ENCODE measurements at places on chromosomes 4 and X.

DNA sequence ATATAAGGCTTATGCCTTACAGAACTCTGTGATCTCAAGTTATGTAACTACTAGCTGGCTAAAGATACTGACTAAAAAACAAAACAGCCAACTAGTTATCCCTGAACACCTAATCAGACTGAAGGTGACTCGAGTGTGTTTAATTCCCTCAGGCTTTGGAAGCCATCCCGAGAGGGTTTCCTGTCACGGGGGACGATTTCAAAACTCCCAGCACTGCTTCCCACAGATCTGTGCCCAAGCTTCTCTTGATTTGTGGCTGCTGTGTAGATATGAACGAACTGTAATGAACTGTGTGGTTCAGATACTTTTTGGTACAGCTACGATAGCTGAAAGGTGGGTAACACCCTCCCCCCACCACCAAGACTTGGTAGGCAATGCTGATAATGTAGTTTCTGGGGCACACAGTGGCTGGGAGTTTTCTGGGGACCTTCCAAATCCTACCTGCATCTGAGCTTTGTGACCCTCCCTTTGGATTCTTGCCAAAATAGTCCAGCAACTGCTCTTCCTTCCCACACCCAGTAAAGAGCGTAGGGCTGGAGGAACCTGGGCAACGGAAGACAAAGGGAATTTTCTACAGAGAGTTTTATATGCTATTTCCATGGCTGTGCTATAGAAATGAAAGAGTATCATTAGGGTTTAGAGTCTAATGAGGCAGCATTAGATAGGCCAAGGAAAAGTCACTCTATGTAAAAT lies 148.8 kb downstream of the MGST2 start:
- peak; percentile 90 for DNase-seq

DNA sequence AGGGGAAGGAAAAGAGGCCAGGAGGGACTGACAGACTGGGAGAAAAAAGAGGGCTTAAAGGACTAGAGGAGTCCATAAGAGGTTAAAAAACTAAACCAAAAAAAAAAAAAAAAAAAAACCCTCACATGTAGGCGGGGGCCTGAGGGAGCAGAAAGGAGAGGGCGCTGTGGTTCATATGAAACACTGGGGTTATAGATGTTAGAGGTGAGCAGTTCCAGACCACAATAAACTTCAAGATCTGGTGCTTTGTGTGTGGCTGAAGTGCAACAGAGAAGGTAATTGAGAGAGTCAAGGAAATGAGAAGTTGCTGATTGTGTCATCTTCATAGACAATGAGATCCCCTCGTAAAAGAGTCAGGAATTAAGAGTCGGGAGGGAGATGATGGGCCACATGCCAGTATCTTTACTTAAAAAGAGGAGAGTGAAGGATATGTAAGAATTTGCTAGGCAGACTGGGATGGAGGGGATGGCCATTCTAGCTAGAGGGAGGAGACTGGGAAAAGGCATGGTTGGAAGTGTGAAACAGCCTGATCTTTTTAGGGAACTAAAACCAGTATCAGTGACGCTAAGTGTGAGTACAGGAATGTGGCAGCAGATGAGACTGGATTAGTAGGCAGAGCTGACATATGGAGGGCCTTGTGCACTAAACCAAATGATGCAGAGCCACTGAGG lies 18.4 kb upstream of the OGT start:
- DNase-seq: no peak

GRCh38 chr4:14323191-14323590 lies 679.1 kb upstream of the CPEB2 start:
- no peak for DNase-seq

DNA sequence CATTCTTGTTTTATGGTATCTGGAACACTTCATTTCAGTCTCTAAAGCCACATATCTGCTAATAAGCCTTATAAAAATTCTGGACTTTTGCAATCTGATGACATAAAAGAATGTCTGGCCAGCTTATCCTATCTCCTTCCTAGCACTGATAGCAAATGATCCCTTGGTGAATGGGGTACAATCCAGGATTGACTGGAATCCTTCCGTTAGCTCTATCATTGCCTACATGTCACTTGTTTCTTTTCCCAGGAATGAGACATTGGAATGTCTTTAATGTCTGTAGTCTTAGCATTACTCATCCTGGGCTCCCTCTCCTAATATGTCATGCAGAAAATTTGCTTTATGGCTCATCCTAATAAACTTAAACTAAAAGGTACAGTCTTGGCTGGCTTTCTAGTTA lies 14.8 kb upstream of the PABPC4L start:
- DNase-seq: no peak

- peak; percentile 20 for DNase-seq
These were observed 3.7 kb upstream of the RHOH start for GRCh38 chr4:40193016-40193571.

- DNase-seq: peak; percentile 39
These were observed 41.8 kb downstream of the FNIP2 start for GRCh38 chr4:158810487-158811215.

Data from NCI-H69 (cell line).